ENCODE measurements at places on chromosomes 4 and X.

GRCh38 chr4:180538384-180539057, 1704.7 kb upstream of the TENM3 start:
- no peak for DNase-seq

DNA sequence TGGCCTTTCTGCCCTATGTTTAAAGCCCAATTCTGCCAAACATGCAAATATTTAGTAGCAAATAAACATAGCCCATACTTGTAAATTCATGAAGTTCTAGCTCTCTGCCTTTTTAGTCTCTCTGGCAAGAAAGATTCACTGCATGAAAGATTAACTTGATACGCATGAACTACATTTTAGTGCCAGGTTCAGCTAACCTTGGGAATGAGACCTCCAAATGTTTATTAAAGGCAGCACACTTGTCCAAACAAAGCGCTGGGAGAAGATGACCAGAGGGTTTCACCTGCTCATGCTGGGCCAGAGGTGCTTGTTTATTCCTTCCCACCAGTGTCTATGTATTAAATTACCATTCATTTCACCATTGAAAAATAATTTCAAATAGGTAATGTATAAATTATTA, 44.5 kb upstream of the IL1RAPL1 start:
- no peak for DNase-seq

GRCh38 chr4:26179316-26179760, 141.5 kb upstream of the RBPJ start:
- DNase-seq = no peak

GRCh38 chrX:133586443-133586842, 171.2 kb upstream of the GPC4 start:
- no peak for DNase-seq

- DNase-seq = no peak
Observed at GRCh38 chr4:1715002-1715758, 3.1 kb upstream of the SLBP start.

- no peak for DNase-seq
Observed at GRCh38 chrX:51737091-51737490, 6.2 kb upstream of the GSPT2 start.

DNA sequence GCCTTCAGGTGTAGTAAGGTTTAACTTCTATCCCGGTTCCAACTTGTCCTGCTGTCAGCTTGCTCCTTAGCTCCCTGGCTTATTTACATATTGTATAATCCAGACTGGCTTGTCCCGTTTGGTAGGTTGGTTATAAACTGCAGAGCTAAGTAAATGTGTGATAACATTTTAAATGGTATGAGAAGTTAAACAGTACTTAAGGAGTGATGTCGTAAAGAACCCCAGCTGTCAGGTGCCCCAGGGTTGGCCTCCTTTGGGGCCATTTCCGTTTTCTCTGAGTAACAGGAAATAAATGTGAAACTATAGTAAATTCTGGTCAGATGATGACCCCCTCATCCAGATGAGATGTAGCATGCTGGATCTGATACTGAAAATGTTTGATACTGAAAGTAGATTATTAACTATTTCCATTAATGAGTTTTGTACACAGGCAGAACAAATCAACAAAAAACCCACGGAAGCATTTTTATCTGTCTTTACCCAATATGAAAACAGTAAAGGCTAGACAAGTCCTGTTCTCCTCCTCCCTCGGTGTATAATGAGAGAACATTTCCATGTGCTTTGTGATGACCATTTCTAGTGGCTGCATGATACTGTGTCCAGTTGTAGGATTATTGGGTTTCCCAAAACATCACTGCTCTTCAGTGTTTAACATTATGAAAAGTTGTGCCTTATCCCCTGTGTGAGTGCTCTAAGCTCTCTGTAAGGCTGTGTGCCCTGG, 22.4 kb downstream of the GAB1 start:
- DNase-seq = peak; percentile 62

GRCh38 chr4:165834116-165834515, 38.9 kb upstream of the TLL1 start:
- no peak for DNase-seq

DNA sequence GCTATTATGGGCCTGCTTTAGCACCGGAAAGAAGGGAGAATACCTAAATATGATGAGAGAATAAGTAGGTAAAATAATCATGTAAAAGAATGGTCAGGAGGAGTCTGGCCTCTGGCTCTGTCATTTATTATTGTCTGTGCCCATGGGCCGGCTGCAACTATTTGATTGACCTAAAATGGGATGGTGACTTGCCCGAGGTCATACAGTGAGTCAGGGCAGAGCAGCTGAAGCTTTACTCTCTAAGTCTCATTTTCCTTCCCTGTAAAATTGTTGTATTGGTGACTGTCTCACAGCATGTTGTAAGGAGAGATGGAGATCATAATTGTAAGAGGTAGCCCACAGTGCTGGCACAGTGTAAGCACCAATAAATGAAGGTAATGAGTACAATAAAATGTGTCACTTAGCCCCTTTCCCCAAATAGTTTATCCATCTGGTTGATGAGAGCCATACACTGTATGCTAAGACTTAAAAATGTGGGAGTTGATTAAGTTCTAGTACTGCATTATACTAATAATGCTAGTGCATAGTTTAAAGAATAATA, 39.6 kb downstream of the RUFY3 start:
- DNase-seq = no peak

DNA sequence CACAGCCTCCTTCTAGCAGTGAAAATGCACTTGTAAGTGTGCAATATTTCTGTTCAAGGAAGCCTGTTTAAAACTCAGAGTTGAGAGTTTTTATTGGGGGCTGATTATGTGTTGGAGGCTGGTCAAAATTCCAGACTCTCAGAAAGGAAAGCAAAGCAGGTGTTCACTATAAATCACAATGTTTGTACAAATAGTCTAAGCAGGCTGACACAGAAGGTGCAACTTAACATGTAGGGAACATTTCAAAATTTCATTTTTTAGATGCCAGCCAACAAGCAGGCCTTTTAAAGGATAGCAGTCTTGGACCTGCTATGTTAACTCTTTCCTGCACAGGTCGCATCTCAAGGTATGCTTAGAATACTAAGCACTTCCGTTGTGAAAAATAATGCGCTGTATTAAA, 112.3 kb upstream of the IL13RA1 start:
- no peak for DNase-seq

DNA sequence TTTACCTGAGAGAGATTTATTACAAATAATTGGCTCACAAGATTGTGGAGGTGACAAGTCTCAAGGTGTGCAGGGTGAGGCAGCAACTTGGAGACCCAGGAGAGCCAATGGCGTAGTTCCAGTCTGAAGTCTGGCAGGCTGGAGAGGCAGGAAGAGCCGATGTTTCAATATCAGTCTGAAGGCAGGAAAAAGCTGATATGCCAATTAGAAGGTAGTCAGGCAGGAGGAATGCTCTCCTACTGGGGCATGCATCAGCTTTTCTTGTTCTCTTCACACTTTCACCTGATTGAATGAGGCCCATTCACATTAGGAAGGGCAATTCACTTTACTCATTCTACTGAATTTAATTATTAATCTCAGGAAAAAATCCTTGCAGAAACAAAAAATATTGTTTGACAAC, 1351.7 kb upstream of the ADGRL3 start:
- DNase-seq = no peak

GRCh38 chr4:3417448-3417847, 24.3 kb upstream of the HGFAC start:
- DNase-seq = no peak

- no peak for DNase-seq
Observed at GRCh38 chr4:4299006-4299405, 9.0 kb downstream of the ZBTB49 start.

DNA sequence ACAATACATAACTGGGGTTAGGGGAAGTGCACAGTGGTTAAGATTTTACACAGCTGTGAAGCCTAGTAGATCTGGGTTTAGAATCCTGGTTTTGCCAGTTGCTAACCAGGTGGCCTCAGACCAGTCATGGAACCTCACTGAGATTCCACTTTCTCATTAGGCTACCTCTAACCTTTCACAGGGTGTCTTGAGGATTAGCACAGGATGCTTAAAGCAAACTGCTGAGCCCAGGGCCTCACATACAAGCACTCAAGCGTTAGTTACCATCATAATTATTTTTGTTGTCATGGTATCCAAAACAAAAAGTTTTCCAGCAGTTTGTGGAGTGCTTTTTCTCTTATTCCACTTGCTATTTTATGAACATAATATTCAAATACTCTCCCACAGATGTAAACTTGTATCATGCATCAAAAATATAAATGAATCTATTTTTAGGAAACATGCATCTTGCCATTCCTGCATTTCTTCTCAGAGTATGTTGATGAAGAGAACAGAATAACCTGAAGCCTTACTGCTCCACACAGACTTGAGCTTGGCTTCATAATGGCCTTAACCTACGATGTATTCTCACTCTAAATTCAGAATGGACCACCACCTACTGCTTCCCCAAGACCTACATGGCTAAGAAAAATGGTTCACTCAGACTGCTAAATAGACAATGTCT, 12.6 kb downstream of the AP1S2 start:
- DNase-seq = no peak

- DNase-seq = peak; percentile 75
Observed at GRCh38 chr4:185395238-185395955, at the start of gene LRP2BP. LRP2BP (minus strand) TSS chr4:185395924; CDS start chr4:185378186, 17,738 bp downstream.

DNA sequence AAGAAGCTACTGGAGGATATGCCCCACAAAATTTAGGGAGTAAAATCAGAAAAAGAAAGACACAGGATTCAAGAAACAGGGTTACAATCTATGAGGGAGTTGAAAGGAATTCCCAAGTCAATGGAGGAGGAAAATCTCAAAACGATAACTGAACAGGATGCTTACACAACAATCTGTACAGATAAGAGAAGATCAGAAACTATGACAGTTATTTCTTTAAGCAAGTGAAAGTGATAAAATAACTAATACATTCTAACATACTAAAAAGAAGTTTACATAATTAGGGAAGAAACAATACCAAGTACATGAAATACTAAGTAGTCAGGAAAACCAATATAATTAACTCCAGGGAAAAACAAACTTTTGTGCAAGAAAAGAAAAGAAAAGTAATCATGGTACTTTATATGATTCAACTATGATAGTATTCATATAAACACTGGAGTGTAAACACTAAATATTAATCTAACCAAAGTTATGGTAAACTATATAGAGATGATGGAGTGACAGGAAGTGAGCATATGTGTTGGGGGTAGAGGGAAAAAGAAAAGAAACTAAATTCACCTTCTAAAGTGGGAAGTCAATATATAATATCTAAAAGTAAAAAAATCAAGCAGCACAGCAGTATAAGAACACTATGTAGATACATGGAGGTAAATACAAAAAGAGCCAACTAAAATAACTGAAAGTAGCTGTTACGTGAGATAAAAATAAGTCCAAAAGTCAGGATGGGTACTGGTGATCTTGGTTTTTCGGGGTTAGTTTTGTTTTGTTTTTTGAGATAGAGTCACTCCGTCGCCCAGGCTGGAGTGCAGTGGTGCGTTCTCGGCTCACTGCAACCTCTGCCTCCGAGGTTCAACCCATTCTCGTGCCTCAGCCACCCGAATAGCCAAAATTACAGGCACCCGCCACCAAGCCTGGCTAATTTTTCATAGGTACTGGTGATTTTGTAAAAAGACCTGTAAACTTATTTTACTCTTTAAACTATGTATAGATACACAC, 99.3 kb downstream of the TEX11 start:
- no peak for DNase-seq

DNA sequence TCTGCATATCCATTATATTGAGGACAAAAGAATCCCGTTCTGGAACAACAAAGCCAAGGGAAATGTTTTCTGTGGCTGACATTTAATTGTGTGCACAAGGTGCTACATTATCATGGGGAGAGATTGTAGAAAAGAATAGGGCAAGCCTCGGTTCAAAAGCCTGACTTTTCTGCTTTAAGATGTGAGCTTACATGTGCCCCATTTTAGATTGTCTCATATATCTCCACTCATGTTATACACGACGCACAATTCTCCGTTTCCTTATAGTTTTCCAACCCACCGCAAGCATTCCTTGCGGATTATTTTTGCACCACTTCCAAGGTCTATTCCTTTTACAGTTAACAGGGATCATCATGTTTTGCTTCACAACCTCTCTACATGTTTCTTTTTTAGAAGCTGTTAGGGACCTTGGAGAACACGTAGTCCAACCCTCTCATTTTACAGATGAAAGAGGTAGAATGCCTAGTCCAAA, 99.6 kb upstream of the MAML3 start:
- DNase-seq = no peak

DNA sequence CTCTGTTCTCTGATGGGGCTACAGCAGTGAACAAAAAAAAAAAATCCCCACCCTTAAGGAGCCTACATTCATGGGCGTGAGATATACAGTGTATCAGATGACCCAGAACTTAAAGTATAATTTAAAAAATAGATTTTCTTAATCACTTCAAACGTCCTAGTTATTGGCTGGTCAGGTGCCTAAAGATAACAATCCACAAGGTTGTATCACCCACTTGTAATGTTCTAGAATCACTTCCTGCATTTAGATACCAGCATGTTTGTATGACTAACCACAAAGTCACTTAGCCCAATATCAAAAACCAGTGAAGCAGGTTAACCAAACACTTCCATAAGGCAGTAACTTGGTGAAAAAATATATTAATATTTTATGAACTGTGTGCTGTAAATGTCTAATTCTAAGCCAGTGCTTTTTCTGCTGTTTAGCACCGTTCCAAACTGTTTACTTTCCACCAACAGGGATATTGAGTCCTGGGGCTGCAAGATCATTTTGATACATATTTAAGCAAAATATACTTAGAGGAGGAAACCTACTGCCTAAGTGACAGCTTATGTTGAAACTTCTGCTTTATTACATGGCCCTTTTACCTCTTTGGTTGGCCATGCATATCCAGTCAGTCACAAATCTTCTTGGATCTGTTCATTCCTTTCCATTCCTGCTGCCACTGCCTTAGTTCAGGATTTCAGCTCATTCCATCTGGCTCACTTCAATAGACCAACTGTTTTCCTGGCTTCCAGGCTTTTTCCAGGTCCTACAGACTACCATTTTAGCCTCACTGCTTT, 43.3 kb downstream of the CD40LG start:
- no peak for DNase-seq

Measured in left renal pelvis (tissue), 4 donors.